Progenitor cell of endocrine pancreas (in vitro differentiated cells): ENCODE measurements at places on chromosomes 2 and 18.

- DNase-seq, result no peak
These were observed 62.5 kb upstream of the LGALSL start for GRCh38 chr2:64391424-64391823.

DNA sequence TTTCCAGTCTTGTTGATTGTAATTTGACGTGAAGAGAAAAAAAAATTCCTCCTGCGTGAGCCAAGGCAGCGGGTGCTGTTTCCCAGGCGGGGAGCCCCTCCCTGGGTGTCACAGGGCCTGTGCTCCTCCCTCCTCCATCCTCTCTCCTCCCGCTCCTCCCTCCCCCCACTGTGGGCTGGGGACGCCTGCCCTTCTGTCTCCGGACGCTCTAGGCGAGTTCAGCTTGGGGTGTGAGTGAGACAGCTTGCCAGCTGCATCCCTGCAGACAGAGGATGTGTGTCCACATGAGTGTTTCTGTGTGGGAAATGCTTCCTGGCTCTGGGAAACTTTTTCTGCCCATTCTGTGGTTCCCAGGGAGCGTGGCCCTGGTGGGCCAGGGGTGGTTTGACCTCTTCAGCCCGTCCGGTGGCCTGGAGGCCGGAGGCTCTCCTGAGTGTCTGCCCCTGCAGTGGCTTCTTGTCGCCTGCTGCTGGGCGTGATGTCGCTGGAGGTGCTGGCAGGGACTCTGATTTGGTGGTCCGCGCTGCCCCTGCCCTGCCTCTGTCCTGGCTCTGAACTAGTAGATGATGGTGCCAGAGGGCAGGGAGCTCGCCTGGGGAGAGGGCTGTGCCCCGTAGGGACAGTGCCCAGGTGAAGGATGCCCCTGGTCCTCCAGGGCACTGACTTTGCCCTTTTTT is 96.4 kb downstream of the USP40 start:
- DNase-seq, result no peak

GRCh38 chr18:79513381-79514081 is 117.8 kb downstream of the NFATC1 start:
- no peak for DNase-seq

DNA sequence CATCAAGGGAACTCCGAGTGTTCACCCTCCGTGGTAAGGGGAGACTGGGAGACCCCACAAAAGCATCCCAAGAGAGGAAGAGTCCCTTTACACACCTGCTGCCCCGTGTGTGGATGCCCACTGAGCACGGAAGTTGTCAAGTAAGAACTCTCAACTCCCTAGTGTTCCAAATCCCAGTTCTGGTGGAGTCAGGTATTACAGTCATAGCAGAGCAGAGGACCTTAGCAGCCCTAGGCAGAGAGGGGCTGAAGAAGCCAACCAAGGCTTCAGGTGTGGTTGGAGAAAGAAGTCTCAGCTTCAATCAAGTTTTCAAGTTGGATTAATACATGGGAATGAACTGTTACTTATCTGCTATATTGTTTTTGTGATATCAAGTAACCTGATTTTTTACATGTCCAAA is 512.5 kb downstream of the RNF144A start:
- no peak for DNase-seq

DNA sequence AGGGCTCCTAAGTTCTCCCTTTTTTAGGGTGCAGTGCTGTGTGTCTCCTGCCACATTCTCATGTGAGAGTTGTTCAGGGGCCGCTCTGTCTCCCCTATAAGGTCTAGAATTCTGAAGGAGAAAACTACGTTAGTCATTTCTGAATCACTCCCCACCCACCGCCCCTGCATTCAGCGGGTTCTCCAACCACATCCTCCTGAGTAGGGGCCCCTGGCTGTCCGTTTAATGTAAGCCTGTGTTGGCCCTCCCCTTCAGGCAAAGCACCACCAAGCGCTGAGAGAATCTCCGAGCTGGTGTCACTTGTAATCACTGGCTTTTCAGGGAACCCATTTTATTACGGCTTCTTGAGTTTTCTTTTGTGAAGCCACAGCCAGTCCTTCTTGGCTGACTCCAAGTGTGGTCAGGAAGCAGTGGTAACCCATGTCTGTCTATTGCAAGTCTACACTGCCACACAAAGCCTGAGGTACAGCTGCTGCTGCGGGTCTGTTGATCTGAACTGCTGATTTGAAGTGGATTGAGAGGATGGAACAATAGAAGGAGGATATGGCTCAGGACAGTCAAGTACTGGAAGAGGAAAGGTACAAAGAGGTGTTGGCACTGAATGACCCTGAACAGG is 16.9 kb downstream of the LCT start:
- DNase-seq, result no peak

DNA sequence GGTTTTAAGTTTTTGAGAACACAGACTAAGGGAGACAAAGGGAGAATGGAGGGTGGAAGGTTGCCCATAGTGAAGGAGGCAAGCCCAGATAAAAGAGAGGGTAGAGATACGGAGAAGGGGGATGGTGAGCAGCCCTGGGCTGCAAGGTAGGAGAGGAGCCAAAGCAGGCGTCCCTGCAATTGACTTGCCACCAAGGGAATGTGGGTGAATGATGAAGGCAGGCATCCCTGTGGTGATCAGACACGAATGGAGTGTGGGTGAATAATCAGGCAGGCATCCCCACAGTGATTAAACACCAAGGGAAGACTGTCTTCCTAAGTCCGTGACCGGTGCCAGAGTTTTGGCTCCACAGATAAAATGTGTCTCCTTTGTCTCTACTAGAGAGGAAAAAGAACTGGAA is 16.5 kb upstream of the ALPK2 start:
- no peak for DNase-seq

GRCh38 chr2:866009-866680 is 84.5 kb upstream of the SNTG2 start:
- DNase-seq, result no peak

DNA sequence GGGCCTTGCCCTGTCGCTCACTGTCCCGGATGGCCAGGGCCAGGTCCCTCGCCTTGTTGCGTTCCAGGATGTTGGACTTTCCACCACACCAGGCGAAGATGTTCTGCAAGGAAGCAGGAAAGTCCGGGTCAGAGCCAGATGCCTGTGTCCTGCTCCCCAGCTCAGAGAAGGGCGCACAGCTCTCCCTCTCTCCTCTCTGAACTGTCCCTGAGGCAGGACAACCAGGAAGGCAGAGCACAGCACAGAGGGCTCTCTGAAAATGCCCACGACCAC is 11.0 kb downstream of the CAPG start:
- DNase-seq, result no peak

DNA sequence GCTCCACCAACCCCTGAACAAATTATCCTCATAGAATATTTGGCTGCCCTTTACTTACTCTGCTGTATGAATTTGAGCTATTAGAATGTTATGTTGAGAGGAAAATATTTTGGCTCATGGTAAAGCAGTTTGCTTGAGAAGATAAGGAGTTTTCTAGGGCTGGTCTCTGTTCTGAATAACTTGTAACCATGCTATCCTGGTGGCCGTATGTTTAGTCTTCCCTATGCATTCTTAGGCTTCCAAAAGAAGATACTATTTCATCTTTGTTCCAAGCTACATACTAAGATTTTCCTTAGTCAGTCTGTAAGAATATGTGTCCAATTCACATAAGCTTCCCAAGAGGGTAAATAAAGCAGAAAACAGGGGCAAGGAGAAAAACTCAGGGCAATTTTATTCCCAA is 1105.1 kb upstream of the PIK3C3 start:
- DNase-seq, result no peak

- no peak for DNase-seq
These were observed 62.9 kb downstream of the ARHGAP28 start for GRCh38 chr18:6792391-6792790.

- no peak for DNase-seq
These were observed 12.0 kb upstream of the GYPC start for GRCh38 chr2:126643972-126644371.

DNA sequence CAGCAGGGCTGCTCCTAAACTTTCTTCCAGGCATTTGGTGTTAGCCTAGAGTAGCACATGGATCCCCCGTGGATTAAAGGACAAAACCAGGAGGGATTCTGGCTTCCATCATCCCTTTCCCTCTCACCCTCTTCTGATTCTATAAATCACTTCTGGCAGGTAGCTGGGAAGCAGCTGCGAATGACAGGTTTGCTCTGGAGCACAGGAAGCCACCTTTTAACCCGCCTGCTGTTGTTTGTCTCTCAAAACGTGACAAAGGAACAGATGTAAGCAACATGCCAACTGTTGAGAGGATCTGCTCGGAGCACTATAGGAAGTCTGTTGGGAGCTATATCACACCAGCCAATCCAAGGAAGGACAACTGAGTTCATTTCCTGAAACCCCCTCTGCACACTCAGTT is 101.9 kb downstream of the ACTR2 start:
- DNase-seq, result no peak

GRCh38 chr2:208047840-208048239 is 22.5 kb upstream of the PLEKHM3 start:
- DNase-seq, result no peak
